Inflammatory macrophage (primary cell): ENCODE measurements at places on chromosomes 16 and 17.

DNA sequence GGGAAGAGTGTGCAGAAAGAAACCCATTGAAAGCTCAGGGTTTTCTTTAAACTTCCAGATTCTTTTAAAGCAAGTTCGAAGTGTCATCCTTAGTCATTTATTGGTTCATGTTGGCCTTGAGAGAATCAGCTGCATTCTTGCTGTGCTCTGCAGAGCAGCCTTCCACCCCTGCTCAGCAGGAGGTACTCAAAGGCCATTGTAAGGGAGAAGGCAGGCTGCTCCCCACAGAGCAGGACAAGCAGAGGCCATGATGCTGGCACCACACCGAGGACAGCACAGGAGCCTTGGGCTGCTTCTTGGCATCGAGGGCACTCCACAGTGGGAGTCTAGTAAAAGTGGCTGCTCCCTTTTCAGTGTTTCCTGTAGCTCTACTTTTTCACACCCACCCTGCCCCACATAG lies 29.6 kb downstream of the NMT1 start:
- no peak for DNase-seq

GRCh38 chr16:10876799-10877341 lies at the start of gene CIITA:
TSS of gene CIITA (plus strand) at chr16:10877202. CDS start at chr16:10877331, 129 bp downstream.
- peak; percentile 97 for DNase-seq

GRCh38 chr17:8108972-8109660 lies 9.2 kb downstream of the ALOXE3 start:
- DNase-seq = no peak

DNA sequence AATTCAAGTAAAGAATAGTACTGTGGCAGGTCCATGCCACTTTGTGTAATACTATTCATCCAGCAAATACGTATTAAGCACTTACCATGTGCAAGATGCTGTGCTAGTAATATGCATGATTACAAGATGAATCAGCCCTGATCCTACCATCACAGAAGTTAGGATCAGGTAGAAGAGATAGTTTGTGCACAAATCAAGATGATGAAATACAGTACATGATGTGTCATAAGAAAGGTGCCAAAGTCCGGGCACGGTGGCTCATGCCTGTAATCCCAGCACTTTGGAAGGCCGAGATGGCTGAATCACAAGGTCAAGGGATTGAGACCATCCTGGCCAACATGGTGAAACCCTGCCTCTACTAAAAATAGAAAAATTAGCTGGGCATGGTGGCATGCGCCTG lies 10.9 kb downstream of the COG4 start:
- no peak for DNase-seq

DNA sequence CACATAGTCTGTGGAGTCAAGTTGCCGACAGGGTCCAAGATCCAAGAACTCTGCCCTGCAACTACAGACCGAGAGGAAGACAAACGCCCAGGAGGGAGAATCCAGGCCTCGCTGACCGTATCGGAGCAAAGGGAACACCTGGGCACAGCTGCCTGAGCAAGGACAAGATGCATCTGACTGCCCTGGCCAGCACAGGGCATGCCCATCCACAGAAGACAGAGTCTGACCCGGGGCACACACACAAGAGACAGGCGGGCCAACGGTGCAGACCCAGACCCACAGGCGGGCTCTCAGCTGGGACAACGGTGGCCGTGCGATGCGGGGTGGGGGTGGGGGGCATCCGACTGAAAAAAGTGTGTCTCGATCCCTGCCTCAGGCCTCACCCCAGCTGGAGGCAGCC lies 6.2 kb downstream of the RAB40B start:
- no peak for DNase-seq

DNA sequence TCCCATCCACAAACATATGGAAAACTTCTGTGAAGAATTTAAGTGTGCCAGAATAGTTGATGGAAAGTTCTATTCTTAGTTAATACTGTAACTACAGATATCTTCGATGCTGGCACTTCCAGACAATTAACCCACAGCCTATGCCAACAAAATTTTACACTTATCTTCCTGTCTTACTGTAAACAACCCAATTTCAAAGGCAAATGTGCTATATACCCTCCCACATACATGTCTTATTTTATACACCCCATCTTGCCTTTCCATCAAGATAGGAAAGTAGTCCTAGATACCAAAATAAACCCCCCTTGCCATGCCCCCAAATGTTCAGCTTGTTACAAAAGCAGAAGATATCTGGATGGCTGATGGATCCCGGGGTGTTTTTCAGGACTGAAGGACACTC lies 306.3 kb downstream of the SLC39A11 start:
- DNase-seq = no peak

- no peak for DNase-seq
These were observed 32.2 kb downstream of the DRC3 start for GRCh38 chr17:18004884-18005305.

DNA sequence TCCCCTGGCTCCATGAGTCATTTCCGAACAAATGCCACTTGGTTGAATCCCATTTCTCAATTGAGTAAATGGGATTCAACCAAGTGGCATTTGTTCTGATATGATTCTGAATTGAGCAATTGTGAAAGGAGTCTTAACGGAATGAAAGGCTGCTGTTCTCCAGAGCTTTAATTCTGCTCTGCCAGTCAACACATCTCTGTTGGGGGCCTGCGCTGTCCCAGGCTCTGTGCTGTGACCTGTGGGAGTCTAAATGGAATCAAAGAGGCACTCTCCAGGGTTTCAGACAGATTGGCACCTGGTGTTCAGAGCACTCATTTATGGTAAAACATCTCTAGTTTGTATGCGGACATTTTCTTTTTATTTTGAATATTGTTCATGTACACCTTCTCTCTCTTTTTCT lies 126.2 kb downstream of the WSCD1 start:
- no peak for DNase-seq

DNA sequence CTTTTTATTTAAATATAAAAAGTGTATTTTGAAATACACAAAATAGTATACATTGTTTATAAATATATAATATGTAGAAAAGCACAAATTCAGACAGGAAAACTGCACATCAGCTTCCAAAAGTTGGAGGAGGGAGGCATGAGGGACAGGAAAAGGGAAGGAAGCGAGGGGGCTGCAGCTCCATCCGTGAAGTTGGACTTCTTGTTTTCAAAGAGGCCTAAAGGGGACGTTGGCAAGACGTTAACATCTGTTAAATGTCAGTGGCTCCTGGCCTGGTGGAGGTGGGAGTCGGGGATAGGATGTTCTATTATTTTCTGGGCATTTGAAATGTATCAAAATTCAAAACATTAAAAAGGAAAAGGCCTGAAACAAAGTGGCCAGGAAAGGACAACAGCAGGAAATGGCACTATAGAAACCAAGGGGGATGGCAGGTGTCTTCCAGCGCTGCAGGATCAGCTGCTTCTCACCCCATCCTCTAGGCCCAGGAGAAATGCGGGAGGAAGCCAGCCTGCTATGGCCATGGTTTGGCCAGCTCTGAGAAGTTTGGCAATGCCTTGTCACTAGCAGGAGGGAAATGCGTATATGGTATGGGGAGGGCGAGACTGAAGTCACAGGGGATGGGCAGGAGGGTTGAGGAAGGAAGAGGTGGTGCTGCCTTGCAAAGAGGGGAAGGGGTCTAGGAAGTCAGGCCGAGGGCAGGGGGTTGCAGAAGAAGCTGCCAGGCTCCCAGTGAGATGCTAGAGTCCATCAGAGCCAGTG lies 6.4 kb downstream of the CMTM2 start:
- DNase-seq = peak; percentile 36

DNA sequence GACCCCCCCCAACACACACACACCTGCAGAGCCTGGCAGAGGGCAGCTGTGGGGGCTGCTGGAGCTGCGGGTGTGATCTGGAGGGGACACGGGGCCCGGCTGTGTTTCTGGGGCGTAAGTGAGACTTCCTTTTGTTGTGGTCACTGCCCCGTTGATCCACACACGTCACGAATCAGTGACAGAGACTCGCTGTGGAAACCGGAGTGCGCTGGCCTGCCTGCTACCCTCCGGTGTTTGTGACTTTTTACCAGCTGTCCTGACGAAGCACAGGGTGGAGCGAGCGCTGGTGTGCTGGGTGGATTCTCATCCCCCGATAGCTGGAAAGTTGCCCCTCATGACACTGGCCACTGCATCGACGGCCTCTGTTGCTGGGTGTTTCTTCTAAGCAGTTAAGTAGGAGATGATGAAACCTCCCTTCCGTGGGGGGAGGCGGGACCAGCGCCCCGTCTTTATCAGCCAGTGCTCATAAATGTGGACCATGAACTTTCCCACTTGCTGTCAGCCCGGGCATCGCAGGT lies 2.3 kb downstream of the METRNL start:
- DNase-seq = peak; percentile 63

DNA sequence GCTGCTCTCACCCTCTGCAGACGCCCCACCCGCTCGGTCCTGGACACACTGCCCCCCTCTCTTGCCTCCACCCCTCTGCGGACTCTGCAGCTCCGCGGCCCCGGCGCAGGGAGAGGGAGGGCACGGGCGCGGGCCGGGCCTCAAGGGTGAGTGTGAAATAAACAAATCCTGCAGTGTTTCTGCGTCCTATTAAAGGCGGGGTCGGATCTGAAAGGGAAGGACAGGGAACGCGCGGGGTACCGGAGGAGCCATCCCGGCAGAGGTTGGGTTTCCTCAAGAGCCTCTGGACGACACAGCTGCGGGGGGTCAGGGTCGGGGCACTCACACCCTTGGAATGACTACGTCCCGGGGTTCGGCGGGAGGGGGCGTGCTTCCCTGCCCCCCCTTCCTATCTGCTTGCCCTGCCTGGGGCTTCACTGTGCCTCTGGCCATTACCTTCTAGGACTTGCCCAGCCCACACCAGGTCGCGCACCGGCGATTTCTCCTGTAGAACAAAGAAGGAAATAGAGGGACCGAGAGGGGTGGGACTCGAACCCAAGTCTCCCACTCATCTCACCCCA lies 466 bp upstream of the HSF4 start:
- DNase-seq = no peak

DNA sequence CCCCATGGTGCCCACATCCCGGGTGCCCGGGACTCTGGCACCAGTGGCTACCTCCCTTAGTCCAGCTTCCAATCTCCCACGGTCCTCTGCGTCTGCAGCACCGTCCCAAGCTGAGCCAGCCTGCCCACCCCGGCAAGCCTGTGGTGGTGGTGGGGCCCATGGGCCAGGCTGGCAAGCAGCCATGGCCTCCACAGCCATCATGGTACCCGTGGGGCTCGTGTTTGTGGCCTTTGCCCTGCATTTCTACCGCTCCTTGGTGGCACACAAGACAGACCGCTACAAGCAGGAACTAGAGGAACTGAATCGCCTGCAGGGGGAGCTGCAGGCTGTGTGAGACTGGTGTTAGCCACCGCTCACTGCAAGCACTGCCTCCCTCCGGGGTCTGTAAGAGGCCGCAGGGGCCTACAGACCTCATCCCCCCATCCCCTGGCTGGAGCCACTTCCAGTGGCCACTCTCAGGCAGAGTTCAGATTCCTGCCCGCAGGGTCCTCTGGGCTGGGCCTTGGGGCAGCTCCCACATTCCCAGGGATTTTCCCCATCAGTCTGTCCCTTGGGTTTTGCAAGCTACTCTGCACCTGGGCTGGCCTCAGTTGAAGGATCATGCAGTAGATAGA lies 3.9 kb upstream of the SETD1A start:
- peak; percentile 78 for DNase-seq

GRCh38 chr16:50311134-50311528 lies 44.8 kb downstream of the ADCY7 start:
- DNase-seq = no peak

GRCh38 chr17:39606434-39607056 lies 1.2 kb downstream of the NEUROD2 start:
- no peak for DNase-seq

DNA sequence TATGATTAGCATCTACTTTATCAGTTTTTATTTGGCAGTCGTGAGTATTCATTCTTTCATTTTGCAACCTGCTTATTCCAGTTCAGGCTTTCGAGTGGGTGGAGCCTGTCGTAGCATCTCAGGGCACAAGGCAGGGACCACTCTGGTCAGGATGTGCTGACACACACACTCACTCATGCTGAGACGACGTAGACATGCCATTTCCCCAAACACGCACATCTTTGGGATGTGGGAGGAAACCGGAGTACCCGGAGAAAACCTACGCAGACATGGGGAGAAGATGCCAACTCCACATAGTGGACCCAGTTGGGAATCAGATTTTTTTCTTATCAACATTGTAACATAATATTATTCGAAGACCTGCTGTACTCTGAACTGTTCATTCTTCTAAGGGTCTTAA lies 756.5 kb upstream of the RBFOX1 start:
- DNase-seq = no peak

GRCh38 chr17:79048826-79049755 lies 25.1 kb downstream of the C1QTNF1 start:
- DNase-seq = no peak

- no peak for DNase-seq
These were observed 409.6 kb upstream of the MAF start for GRCh38 chr16:80009971-80010659.

- DNase-seq = peak; percentile 82
These were observed 8.0 kb downstream of the ST3GAL2 start for GRCh38 chr16:70430667-70431536.

- DNase-seq = no peak
These were observed 107.8 kb upstream of the PSMD7 start for GRCh38 chr16:74188856-74189255.

DNA sequence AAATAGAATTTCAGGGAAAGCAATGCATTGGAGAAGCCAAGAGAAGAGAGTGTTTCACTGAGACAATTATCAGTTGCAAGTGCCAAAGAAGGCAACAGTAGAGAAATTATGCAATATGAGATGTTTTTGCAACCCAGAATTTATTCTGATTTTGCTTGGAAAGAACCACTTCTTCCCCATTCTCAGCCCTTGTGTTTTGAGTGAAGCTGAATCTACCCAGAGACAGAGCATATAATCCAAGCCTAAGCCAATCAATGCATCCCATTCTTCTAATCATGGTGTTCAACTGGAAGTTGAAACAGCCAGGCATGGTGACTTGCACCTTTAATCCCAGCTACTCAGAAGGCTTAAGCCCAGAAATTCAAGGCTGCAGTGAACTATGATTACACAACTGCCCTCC lies 6.9 kb upstream of the SCNN1G start:
- DNase-seq = peak; percentile 23

DNA sequence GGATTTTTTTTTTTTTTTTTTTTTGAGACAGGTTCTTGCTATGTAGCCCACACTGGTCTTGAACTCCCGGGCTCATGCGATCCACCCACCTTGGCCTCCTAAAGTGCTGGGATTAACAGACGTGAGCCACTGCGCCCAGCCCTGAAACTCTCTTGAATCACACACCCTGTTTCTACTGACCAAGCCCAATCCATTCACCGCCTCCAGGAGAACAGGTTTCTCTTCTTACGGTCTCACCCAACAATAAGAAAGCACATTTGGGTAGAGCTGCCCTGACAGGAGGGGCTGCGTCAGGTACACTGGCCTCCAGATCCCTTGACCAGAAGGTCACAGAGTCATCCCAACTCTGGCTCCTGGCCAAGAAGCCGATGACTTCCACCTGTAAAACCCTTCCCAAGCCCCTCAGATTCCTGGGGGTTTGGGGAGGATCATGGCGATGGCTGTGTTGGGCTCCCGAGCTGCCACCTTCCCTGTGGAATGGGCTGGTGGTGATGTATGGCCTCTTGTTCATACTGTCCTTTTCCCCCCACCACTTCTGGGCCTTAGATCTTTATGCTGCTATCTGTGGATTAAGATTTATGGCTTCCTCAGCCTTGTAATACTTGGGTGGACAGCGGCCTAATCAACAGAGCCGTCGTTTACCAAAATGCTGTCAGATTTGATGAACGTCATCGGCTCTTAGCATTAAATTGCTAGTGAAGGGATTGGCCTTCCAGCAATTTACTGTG lies 89.1 kb downstream of the KATNIP start:
- no peak for DNase-seq
